ENCODE measurements at places on chromosomes 4 and X.

DNA sequence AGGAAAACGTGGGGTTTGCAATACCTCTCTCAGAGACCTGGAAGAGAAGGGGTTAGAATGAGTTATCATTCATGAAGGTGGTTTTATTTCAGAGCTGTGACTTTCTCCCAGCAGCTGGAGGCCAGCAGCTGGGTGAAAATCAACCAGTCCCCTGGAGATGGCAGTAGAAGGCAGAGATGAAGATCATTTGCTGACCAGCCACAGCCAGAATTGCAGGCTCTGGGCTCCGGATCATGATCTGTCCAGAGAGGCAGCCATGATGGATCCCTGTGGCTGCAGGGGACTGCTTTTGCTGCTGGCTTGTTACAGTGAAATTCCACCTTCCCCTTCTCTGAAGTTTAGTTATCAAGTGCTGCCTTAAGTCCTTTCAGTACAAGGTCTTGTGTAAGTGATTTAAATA, 46.9 kb upstream of the TAB3 start:
- no peak for DNase-seq

DNA sequence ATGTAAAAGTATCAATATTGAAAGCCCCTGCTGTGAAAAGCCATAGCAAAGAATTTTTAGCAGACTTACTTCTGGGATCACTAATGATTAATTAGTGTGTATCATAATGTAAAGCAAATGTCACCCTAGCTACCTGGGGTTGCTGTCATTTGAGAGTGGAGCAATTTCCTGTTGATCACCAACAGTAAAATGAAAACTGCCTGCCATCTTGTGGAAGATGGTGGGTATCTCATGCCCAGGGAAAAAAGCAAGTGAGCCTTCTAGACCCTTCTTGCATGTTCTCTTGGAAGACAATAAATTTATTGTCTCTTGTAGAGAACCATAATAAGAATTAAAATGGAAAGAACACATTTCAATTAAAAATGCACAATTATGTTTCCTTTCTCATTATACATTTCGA, 360.2 kb downstream of the ZIC3 start:
- no peak for DNase-seq

DNA sequence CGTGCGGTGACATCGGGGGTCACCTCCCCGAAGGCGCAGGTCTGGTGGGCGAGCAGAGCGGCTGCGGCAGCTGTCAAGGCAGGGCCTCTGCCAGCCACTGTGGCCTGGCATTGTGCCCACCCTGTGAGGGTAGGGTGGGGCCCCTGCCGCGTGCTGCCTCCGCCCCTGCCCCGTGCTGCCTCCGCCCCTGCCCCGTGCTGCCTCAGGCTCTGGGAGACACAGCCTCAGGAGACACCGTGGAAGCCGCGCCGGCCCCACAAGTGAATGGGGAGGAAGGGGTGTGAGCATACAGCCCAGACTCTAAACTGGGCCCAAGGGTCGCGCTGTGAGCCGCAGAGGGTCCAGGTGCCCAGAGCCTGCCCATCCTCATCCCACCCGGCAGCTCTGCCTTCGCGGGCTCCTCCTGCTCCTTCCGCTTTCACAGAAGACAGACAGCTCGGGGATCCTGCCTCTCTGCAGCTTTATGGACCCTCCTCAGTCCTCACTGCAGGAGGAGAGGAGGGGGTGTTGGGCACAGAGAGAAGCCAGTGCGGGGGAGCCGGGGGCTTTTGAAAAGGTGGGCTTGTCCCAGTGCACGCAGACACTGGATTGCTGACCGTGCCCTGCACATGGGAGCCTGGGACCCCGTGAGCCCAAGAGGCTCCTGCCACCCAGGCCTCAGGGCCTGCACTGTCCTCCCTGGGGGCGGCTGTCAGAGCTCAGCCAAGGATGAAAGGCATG, 27.4 kb downstream of the PCGF3 start:
- DNase-seq = no peak

GRCh38 chr4:30760551-30760950, 40.4 kb downstream of the PCDH7 start:
- DNase-seq = no peak

- DNase-seq = no peak
Observed at GRCh38 chr4:2812612-2813354, 19.9 kb downstream of the SH3BP2 start.

- no peak for DNase-seq
Observed at GRCh38 chr4:82780752-82781231, 17.8 kb downstream of the SCD5 start.

DNA sequence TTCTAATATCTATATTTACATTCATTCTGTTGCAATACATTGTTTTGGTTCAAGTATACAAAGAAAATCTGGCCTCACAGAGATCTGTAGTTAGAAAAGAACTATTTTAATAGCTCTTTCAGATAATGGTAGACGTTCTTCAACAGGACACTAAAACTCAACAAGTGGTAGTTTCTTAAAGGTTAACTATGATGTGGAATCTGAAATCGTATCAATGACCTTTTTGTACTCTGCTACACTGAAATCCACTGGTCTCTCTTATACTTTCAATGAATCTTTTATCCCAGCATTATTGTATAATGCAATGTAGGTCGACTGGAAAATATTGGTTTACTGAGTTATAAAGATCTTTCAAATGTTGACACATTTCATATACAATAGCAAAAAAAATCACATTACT, 12.7 kb downstream of the TMEM185A start:
- DNase-seq = no peak
